ENCODE measurements at places on chromosomes 6 and 20.

GRCh38 chr20:17912916-17913315, 55.7 kb downstream of the SNX5 start:
- DNase-seq: no peak

DNA sequence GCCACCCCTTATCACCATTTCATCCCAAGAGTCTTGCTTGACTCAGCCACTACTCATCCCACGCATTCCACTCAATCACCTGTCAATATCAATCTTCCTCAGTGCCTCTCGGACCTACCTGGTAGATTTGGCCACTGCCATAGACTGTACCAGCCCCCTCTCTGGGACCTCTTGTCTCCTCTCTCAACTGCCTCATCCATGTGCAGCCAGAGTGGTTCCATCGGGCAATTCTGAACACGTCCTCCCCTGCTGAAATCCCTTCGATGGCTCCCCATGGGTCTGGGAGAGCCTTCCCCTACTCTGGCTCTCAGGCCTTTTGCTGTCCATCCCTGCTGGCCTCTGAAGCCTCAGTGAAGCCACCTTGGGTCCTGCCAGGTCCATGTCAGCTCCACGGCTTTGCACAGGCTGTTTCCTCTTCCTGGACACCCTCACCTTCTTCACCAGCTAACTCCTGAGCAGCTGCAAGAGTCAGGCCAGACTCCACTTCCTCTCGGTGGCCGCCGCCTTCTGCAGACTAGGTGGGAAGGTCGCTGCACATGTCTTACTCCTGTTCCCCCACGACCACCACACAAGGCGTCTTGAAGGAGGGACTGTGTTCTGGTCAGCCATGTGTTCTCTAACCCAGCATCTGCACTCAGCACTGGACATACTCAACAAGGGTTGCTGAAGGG, 120.4 kb downstream of the TOX2 start:
- DNase-seq: no peak

GRCh38 chr20:58169450-58169849, 59.0 kb downstream of the ANKRD60 start:
- no peak for DNase-seq

DNA sequence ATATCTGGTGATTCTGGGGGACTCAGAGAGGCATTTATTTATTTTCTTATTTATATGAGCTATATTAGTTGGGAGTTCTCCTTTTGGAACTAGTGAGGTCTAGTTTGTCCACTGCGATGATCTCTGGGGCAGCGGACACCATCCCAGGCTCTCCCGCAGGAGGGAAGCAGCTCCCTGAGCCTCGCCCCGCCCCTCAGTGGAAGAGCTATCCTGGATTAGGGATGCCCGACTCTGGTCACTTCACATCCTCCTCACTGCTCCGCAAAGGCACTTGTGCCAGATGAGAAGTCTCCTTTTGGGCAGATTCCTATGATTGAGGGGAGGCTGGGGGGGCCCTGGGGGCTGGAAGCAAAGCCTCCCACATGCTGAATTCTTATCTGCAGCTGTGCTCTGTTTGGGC, 3.6 kb upstream of the MAS1 start:
- DNase-seq: no peak

DNA sequence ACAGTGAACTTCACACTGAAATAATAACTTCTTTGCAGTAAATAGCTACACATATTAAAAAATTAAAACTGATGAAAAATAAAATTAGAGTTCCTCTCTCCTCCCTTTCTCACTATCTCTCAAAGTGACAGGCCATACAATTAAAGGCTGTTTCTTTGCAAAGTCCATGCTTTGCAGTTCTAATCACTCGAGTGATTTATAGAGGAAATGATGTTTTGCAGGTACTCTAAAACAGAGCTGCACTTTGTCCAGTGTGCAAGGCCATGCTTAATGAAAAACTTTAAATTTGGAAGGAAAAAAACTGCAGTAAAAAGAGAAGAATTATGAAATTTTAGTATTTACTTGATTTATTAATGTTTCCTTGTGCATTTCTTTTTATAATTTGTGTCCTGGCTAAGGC, 112.5 kb downstream of the GMDS start:
- no peak for DNase-seq

- DNase-seq: no peak
These were observed 86.1 kb upstream of the SIRPA start for GRCh38 chr20:1809131-1809572.
